Neural progenitor cell (in vitro differentiated cells): ENCODE measurements at places on chromosomes 2 and 18. TPM values are rescaled to one million over a fixed set of nuclear protein-coding genes. Genes with fewer than 3 reads are reported as not detected.

- no peak for DNase-seq
Measured at GRCh38 chr2:201126308-201127151, 10.6 kb downstream of the CFLAR start.

GRCh38 chr18:51164761-51165281 lies 32.7 kb downstream of the MEX3C start:
- peak; percentile 29 for DNase-seq

DNA sequence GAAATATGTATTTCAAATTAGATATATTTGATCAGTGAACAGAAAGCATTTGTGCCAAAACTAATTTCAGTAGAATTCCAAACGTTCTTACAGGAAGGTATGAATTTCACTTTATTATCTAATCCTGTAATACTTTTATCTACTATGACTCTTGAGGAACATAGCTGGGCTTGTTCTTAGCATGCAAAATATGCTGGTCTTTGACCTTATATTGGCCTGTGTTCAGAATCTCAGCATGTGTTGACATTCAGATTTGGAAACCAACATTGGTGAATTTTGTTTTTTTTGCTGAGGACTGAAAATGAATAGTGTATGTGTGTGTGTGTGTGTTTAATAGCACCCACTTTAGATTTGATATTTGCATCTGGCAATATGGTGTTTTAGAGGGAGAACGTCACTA lies 112.2 kb downstream of the MEIS1 start:
- no peak for DNase-seq

DNA sequence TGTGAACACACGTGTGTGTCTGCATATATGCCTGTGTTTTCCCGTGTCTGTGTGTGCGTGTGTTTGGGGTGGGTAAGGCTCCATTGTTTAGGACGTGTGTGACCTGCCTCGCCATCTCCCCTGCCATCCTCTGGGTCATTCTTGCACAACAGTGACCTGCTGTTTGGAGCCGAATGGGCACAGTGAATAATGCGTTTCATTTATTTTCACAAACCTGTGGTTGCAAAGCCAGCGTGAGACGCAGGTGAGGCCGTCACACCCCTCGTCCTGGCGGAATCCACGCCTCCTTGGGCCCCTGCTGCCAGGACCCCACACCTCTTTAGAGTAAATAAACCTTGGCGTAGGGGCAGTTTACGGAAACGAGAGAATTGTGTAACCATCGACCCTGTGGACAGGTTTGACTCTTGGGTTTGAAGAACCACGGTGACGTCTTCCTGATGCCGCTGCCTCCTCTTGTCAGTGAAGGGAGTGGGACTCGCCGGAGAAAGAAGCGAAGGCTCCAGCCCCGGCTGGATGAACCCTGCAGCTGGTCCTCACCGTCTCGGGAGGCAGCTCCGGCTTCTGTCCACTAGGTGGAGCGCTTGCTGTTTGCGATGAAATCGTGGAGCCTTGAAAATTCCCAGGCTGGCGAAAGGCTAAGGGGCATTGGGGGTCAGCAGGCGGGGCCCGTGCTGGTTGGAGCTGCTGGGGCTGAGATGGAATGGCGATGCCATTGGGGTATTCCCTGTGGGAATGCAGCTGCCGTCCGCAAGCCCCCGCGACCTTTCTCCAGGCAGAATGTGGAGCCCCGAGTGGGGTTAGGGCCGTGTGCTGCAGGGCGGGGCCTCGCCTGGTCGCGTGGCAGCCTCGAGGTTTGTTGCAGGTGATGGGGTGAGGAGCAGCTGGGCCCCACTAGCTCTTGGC lies 81.1 kb downstream of the RTP5 start:
- peak; percentile 94 for DNase-seq

Gene IHH
- 0.06 TPM in 1 of 2 replicates, not detected in the other for total RNA-seq

GRCh38 chr2:53877112-53877511 lies 17.3 kb upstream of the GPR75 start:
- no peak for DNase-seq

Gene STARD6
- total RNA-seq, result not detected in 2 replicates
